ENCODE measurements at places on chromosomes 2 and 18.

GRCh38 chr2:196074631-196075030 lies 6.0 kb upstream of the DNAH7 start:
- no peak for DNase-seq

DNA sequence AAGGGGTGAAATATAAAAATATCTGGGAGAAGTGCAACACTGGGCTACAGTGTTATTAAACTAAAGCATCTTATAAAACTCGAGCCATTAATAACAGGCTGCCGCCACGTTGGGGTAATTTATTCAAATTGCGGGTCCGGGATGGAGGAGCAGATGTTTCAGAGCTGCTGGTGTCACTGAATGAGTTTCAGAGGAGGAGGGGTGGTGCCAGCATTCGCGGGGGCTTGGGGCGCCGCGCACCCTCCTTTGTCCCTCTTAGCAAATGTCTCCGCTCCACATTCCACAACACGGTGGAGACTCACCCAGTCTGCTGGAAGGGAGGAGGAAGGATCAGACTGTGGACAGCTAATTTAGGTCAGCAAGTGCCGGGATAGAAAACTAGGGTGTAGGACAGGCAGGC lies 260.5 kb downstream of the CELF4 start:
- no peak for DNase-seq

DNA sequence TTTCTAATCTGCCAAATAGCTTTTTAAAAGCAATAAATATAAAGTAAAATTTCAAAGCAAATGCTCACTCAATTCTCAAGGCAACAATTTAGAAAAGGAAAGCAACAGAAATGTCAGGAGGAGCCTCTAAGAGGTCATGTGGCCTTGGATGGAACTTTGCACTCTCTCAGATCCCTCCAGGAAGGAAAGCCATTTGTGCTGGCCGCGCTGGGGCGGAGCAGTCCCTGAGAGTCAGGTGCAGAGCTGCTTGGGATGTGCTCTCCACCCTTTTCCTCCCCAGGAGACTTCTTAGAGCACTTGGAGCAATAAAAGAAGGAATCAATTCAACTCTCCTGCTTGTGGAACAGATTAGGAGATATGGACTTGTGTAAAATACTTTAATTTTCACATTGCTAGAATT lies 379.8 kb upstream of the LINC00305 start:
- DNase-seq: no peak

DNA sequence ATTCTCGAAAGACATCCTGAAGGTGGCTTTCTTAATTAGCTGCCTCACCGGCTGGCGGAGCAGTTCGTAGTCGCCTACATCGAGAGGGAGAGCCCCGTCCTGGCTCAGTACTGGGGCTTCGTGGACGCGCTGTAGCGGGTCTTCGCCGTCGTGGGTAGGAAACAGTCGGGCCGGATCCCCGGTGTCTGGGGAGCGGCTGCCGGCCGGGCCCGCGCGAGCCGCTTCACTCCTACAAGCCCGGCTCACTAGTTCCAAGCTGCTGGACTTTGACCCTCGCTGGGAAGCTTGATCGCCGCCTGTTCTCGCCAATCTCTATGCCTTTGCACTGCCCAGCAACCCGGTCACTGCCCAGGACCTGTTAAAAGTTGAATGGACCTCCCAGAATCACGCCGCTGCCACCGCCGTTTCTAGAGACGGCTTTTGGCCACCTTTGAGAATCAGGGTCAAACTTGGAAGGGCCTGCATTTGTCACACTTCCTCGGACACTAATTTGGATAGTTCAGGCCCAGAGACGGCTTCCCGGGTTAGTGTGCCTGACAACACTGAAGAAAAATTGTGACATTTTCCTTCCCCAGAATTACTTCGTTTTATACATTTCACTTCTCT lies 41.4 kb upstream of the AKAIN1 start:
- peak; percentile 24 for DNase-seq

DNA sequence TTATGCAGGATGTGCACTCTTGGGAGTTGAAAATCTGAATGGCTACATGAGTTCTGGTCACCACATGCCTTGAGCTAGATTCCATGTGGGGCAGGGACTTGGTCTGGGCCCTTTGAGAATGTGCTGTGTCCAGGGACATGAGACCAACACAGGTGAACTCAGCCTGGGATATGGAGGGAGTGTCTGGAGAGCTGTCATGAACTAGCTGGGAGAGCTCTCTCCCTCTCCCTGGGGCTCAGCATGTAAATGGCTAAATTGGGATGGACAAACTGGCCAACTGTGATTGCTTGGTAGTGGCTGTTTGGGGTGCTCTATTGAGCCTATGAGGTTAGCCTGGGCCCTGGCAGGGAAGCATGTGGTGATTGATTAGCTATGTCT lies 105.1 kb upstream of the HS6ST1 start:
- no peak for DNase-seq

GRCh38 chr2:47206181-47206580 lies 51.1 kb upstream of the STPG4 start:
- DNase-seq: no peak

DNA sequence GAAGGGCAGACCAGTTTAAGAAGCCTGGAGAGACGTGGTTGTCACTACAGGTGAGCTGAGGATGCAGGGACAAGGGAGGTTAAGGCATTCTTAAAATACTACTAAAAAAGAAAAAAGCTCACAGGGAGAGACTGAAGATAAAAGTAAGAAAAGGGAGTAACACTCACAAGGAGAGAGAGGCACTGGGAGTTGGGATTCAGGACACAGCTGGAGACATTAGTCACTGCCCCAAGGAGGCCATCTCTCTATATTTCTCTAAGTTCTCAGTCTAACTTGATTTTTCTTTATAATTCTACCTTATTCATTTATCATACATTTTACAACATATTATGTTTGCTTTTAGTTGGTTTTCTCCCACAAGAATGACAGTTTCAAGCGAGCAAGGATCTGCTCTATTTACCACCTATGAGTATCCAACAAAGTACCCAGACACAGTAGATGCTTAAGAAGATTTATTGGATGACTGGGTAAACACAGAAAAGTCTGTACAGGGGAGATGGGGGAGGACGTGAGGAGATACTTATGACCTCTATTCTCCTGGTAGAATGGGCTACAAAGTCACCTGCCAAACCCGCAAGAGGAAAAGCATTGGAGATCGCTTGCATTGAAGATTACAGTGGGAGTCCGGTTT lies 2.2 kb downstream of the SERPINE2 start:
- no peak for DNase-seq

- no peak for DNase-seq
Observed at GRCh38 chr18:62037989-62038778, 145.4 kb upstream of the RNF152 start.

- DNase-seq: no peak
Observed at GRCh38 chr2:98234776-98235175, 111.5 kb upstream of the CNGA3 start.

DNA sequence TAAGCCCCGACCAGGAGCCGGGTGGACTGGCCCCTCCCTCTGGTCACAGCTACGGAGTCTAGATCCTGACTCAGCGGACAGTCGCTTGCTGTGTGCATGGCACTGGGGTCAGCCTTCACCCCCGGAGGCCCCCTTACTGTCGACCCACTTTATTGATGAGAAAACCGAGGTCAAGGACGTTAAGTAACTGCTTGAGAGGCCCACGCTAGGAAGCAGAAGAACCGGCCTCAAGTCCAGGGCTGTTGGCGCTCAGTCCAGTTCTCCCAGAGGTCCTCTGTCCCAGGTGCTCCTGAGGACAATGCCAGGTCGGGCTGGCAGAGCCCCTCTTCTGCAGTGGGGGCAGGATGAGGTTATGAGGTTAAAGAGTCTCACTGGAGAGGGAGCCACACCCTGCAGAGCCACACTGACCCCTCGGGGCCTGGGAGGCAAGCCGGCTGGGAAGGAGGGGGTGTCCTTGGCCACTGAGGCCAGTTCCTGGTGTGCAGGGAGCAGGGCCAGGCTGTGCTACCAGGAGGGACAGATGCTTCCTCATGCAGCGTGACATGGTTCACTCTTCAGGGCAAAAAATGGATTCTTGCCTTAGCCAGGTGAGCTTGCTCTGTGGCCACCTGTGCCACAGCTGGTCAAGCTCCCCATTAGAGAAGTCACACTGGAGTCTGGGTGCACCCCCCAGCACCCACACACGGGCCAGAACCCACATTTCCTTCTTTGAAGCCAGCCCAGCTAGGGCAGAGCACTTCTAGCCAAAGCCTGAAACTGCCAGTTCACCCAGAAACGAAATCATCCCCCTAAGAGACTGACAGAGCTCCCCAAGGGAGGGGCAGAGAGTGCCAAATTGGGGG lies 47.3 kb upstream of the HPCAL1 start:
- DNase-seq: no peak

DNA sequence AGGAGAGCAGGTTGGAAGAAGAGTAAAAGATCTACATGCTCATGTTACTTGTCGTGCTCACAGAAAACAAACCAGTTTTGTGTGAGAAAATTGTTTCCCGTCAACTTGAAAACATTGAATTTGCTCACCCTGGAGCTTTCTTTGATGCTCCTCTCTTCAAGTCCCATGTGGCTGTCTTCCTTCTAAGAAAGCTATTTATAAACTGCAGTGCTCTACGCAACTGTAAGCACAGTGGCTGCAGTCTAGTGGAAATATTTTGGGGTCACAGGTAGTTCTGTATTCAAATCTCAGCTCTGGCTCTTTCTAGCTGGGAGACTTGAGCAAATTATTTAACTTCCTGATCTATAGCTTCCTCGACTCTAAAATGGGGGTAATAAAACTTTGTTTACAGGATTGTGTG lies 211.8 kb downstream of the PLCL1 start:
- DNase-seq: no peak

GRCh38 chr2:168002021-168002553 lies 245.3 kb downstream of the STK39 start:
- DNase-seq: no peak

DNA sequence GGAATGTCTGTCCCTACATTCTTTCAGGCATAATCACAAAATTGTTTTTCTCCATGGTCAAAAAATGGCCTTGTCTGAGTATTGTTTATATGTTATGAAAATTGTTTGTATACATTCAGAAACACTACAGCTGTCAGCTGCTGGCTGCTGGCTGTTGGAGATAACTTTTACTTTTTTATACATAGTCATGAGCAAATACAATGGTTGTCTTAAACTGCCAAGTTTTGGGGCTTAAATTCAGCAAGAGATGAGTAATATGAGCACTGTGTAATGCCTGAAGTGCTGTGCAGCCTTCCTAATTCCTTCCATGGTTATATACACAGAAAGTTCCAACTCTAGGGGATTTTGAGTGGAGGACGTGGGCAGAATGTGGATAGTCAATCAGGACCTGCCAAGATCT lies 168.9 kb upstream of the RMP24 start:
- DNase-seq: no peak

- DNase-seq: no peak
Observed at GRCh38 chr2:235551965-235552364, 58.1 kb downstream of the AGAP1 start.

- DNase-seq: no peak
Observed at GRCh38 chr18:45549290-45549689, 66.0 kb upstream of the SLC14A2 start.

DNA sequence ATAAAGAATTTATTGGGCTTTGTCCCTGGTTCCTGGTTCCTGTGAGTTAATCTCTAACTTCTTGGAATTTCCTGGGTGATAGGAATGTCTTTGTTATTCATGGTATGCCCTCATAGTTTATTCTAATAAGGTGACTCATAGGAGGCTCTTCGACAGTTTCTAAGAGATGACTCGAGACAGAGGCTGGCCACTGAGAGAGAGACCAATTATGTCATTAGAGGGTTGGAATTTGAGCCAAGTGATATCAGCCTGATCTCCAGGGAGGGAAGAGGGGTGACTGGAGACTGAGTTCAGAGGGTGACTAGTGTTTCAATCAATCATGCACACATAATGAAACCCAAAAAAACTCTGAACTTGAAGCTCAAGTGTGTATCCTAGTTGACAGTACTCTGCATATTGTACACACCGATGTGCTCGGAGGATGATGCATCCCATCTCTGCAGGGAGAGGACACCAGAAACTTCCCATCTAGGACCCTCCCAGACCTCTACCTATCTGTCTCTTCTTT lies 185.7 kb downstream of the MTCL1 start:
- DNase-seq: no peak

GRCh38 chr18:28284132-28284531 lies 107.2 kb upstream of the CDH2 start:
- DNase-seq: no peak

DNA sequence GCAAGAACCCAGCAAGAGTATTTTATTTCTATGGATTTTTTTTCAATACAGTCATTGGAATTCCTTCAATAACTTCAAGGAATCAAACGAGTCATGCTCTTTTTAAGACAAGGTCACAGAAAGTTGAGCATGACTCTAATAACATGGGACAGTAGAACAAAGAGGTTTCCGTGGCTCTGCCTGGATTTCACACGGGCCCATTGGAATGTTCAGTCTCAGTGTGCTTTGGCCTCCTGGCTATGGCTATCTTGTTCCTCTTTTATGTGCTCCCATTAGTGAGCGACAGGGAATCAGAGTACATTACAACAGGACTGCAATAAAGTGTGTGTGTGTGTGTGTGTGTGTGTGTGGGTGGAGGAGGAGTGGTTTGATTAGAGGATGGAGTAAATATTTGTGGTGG lies 312.4 kb downstream of the DCC start:
- no peak for DNase-seq

GRCh38 chr2:219560037-219560892 lies 11.1 kb downstream of the OBSL1 start:
- DNase-seq: no peak

DNA sequence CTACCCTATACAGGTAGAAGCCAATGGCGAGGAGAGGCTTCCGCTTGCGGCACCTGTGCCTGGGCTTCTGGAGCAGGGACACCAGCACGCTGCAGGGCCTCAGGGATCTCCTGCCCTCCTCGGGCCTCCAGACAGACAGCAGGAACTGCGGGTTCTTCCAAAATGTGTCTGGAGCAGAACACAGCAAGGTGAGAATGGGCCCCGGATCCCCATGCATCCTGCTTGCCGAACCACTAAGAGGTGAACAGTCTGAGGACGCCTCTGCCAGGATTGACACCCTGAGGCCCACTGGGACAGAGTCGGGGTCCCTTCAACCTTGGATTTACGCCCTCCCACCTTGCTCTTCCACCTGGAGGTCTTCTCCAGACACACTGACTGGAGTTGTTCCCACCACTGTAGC lies 25.4 kb downstream of the CAPN14 start:
- no peak for DNase-seq

- DNase-seq: no peak
Observed at GRCh38 chr2:64914735-64915509, 74.3 kb upstream of the SLC1A4 start.

DNA sequence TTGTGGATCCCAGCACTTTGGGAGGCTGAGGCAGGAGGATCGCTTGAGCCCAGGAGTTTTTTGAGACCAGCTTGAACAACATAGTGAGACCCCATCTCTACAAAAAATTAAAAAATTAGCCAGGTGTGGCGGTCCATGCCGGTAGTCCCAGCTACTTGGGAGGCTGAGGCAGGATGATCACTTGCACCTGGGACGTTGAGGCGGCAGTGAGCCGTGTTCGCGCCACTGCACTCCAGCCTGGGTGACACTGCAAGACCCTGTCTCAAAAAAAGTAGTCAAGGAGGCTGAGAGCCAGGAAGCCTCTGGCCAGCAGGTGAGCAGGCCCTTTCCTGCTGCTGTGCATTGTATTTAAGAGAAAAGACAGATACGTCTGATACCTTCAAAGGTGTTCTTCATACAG lies 11.1 kb upstream of the PROC start:
- no peak for DNase-seq

Data from activated T-cell treated with anti-CD3 and anti-CD28 coated beads for 24 hours (primary cell).